ENCODE measurements at places on chromosomes 2 and 18. TPM values are rescaled to one million over a fixed set of nuclear protein-coding genes. Genes with fewer than 3 reads are reported as not detected.

Gene AGBL5
- polyA plus RNA-seq: 26.4 TPM

Gene SKA1
- polyA plus RNA-seq: 27.3 TPM

Gene RUFY4
- not detected for polyA plus RNA-seq

Gene OTOF
- not detected for polyA plus RNA-seq

Gene CYS1
- 0.96 TPM for polyA plus RNA-seq

Gene CIB4
- not detected for polyA plus RNA-seq

Gene LIMS4
- polyA plus RNA-seq: 0.36 TPM

Gene TCF7L1
- polyA plus RNA-seq: 0.11 TPM

Gene TMBIM1
- polyA plus RNA-seq: 30.6 TPM

Gene NXPH2
- polyA plus RNA-seq: not detected

Gene SPHKAP
- polyA plus RNA-seq: 0.02 TPM

Gene CYTIP
- 76.5 TPM for polyA plus RNA-seq

Data from GM12878 (cell line).